ENCODE measurements at places on chromosomes 16 and 17. TPM values are rescaled to one million over a fixed set of nuclear protein-coding genes. Genes with fewer than 3 reads are reported as not detected.

GRCh38 chr17:44115585-44116415 is 7.6 kb downstream of the HDAC5 start:
- no peak for DNase-seq

DNA sequence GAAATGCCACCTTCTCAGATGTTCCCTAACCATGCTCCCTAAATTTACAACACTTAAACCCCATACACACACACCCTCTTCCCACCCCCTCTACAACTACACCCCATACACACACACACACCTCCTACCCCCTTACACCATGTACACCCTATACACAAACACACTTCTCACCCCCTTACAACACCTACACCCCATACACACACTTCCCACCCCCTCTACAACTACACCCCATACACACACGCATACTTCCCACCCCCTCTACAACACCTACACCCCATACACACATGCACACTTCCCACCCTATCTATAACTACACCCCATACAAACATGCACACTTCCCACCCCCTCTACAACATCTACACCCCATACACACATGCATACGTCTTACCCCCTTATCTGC is 172.0 kb downstream of the SLC39A11 start:
- DNase-seq = no peak

DNA sequence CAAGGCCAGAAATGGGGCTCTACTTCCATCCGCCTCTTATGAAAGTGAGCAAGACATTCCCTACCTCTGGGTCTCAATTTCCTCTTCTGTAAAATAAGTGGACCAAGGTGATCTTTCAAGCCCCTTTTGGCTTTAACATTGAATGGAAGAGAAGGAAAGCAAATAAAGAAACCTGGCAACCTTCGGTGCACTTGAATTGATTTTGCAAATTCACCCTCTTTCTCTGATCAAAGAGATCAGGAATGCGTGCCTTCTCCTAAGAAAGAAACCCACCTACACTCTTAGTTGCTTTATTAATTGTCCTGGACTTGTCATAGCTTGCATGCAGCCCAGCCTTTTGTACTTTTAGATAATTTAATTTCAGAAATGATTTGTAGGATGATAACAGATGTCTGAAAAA is 3.0 kb downstream of the MSI2 start:
- DNase-seq = no peak

- no peak for DNase-seq
These were observed 5.7 kb upstream of the SLC38A8 start for GRCh38 chr16:84048270-84048669.

DNA sequence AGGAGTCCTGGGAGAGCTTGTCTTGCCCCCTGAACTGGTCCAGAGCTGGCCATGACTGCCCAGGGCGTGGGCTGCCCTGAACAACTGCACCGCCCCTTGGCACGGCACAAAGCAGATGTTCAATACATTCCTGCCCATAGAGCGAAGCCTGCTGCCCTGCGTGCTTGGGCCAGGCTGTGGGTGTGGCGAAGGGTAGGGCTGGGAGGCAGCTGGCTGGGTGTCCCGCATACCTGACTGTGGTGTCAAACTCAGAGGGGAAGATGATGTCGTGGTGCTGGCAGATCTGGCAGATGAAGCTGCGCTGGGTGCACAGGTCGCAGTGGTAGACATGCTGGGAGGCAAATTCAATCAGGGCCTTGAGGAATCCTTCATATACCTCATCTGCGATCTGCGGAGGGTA is 124.2 kb upstream of the SMURF2 start:
- DNase-seq = no peak

DNA sequence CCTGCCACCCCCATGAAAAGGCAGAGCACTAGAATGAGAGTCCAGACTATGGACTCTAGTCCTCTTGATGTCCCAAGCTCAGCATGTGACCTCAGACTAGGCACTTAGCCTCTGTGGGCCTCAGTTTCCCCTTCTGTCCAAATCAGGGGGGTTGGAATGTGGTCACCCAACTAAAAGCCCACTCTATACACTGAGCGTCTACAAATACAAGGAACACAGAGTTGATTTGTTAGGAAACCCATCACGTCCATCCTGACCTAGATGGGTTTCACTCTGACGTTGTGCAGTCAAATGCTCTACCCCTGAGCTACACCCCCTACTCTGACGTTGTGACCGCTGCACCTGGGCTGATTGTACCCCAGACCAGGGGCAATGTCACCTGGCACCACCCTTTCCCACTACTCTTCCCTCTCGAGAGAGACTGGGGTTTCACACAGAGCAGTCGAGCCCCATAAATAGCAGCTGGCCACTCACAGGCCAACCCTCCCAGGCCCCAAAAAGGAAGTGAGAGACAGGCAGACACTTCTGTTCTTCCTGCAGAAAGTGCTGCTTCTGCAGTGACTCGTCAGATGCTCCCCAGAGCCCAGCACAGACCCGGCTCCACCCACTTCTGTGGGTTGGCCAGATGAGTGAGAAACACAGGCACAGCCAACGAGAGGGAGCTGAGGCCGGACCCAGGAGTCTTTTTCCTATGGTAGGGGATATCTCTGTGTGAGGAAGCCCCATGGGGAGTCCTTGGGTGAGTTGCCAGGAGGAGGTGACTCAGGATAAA is 16.1 kb upstream of the TNFRSF13B start:
- peak; percentile 68 for DNase-seq

GRCh38 chr16:24953306-24953705 is 61.9 kb downstream of the ARHGAP17 start:
- DNase-seq = no peak

GRCh38 chr17:350706-351448 is 1.7 kb downstream of the RPH3AL start:
- peak; percentile 75 for DNase-seq

DNA sequence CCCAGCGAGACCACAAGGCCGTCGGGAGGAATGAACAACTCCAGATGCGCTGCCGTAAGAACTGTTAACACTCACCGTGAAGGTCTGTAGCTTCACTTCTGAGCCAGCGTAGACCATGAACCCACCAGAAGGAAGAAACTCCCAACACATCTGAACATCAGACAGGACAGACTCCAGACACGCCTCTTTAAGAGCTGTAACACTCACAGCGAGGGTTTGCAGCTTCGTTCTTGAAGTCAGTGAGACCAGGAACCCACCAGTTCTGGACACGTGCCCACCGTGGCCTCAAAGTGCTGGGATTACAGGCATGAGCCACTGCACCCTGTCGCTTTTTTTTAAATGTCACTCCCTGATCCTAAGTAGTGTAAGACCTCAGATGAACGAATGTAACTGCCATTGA is 17.3 kb downstream of the KPNA2 start:
- DNase-seq = no peak

DNA sequence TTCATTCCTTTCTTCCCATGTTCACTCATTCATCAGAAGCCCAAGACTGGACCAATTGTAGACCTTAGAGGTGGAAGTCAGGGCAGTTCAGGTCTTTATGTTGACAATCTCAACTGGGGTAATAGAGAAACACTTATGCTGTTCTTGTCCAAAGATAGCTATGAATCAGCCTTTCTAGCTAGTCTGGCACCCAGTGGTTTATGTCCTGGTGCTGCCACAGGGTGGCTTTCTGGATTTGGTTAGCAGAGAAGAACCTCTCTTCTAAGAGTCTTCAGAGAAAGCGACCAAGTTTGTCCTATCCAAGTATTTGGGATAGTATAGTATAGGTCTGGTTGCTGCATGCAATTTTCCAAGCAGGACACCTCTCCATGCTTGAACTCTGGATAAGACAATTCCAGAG is 83.3 kb downstream of the NOG start:
- no peak for DNase-seq

- peak; percentile 43 for DNase-seq
These were observed 1.9 kb upstream of the HSF4 start for GRCh38 chr16:67162506-67163163.

GRCh38 chr17:35079547-35080423 is 16.3 kb upstream of the RFFL start:
- DNase-seq = no peak

Gene PDILT
- not detected for total RNA-seq

DNA sequence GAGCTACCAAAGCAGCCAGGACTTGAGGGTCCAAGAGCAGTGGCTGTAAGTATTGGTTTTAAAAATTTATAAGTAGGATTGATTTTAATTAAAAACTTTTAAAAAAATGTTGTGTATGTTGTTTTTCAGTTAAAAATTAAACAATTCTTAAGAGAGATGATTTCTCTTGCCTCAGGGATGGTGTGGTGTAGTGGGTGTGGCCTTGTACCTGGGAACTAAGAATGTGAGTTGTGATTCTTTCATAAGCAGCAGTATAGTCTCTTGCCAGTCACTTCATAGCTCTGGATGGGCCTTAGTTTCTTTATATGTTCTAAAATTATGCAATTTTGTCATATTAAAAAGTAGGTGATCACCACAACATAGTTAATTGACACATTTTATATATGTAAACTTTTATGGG is 99.5 kb downstream of the FTO start:
- no peak for DNase-seq

Gene KREMEN2
- total RNA-seq = not detected

Gene PLA2G10
- total RNA-seq = 1.4 TPM

- DNase-seq = no peak
These were observed 28.6 kb downstream of the TPPP3 start for GRCh38 chr16:67364600-67365235.

- no peak for DNase-seq
These were observed 840 bp downstream of the ADCY7 start for GRCh38 chr16:50267151-50267631.

DNA sequence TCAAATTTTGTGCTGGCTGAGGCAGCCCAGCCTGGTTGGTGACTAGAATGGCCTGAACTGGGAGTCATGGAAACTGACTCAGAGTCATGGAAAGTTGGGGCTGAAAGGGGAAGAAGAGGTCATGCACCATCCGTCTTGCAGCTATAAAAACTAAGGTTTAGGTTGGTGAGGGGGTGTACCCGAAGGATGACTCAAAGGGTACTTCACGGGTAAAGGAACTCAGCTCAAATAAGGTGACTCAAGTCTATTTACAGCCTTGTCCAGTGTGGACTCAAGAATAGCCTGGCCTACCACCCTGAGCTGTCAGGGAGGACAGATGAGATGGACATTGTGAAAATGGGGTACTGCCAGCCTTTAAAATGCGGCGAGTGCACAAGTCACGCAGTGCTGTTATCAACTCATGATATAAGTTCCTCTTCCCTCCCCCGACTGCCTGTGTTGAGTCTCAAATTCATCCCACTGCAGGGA is 18.6 kb downstream of the CD300LB start:
- DNase-seq = peak; percentile 41

DNA sequence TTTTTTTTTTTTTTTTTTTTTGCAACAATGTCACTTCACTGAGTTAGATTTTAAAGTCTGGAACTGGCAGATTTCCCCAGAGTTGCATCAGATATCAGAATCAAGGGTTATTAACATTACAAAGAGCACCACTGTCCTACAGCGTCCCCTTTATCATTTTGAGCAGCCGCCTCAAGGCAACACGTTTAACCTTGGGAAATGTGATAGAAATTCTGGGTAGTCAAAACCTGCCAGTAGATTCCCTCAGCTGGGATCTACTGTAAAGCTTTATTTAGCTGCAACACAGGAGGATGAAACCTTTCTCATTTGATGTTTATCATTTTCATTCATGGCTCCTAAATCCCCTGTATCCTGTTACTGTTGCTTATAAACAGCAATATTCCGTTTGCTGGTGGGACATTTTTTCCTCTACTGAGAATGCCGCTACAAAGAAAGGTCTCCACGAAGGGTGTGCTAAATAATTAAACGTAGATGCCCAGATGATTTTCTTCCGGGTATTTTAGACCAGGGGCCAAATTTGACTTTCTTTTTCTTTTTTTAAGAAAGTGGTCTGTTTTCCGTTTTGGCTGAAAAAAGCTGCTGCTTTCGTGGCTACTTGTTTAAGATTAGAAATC is 436.1 kb upstream of the GOT2 start:
- no peak for DNase-seq

Gene PYDC1
- total RNA-seq = not detected

GRCh38 chr17:75130059-75130631 is 1.4 kb downstream of the NT5C start:
- no peak for DNase-seq

- DNase-seq = no peak
These were observed 2.1 kb upstream of the NLK start for GRCh38 chr17:28040406-28040805.

GRCh38 chr17:39979893-39980350 is 685 bp upstream of the PSMD3 start:
- DNase-seq = no peak

DNA sequence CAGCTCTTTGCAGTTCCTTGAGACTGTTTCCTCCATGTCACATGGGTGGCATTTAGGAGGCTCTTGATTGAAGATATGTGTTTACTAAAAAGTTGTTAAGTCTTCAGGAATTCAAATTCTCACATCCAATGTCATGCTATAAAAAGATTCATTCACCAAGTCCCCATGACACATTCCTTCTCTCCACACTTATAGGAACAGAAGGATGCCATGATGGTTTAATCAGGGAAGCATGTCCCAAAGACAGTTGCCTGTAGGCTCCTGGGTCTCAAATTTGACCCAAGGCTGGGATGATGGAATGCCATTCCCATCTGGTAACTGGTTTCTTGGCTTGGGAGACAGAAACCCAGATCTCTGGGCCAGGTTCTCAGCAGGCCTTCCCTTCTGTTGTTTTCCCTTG is 140.6 kb upstream of the SOX9 start:
- DNase-seq = no peak

DNA sequence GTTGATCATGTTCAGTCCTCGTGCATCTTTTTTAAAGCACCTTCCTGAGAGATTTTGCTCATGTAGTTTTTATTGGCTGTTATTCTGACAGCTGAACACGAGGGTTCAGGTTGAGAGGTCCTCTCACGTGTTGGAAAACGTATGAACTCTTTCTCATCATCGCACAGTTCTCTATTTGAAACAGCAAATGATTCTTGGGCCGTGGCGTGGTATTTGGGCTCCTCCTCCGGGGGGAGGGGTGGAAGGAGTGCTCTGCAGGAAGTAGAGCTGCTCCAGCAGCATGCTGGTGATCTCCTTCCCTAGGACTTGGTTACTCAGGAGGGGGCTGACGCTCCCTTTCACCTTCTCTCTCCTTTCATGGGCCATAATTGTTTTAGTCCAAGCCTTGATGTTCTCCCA is 70.4 kb downstream of the KSR1 start:
- DNase-seq = peak; percentile 69

GRCh38 chr16:68105611-68106010 is 20.4 kb downstream of the NFATC3 start:
- DNase-seq = no peak

DNA sequence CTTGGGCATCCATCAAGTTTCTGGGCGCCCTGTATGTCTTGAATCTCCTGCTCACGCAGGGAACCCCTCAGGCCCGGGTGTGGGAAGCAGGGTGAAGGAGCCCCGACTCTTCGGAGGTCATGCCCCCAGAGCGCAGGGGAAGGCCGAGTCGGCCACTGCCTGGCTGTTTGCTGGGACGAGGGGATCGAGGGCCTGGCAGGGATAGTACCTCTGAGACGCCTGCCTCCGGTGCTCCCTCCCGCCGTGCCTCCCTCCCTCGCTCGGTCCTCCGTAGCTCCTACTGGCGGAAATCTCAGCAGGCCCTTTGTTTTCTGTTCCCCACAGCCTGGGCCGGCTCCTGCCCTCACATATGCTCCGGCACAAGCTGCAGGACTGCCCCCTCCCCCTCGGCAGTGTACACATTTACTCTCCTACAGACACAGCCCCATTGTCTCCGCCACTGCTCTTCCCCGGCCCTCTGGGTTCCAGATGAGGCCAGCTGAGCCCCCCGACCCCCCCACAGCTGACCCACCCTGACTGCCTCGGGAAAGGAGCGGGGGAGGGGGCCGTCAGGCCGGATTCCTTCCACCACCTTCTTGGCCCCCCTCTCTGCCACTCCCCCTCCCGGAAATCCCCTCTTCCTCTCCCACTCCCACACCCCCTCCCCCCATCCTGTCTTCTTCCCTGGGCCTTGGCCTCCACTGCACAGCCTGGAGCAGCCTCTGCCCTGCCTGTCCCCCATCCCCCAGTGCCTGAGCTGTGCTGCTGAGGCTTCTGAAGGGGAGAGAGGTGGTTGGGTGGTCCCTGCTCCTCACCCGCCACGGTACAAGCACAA is 1.4 kb downstream of the TRAF4 start:
- no peak for DNase-seq

All from ureter (tissue), 1 donor.